ENCODE measurements at places on chromosomes 3 and 15.

DNA sequence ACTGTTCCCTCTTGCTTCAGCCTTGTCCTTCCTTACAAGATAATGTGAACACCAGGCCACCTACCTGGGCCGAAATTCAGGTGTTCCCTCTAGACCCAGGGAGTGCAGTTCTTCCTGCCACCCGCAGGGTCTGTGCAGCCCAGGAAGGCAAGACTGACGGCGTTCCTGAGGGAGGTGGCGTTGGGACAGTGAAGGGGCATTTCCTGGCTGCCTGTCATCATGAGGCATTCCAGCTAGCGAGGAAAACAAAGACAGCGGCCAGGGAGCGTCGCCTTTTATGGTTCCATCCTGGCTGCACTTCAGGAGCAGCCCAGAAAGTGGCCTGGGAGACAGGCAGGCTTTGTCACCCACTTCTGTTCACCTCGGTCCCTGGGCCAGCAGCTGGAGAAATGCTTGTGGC is 84.8 kb upstream of the WNT5A start:
- DNase-seq = no peak

- DNase-seq = no peak
These were observed 895 bp downstream of the HYKK start for GRCh38 chr15:78508272-78508671.

DNA sequence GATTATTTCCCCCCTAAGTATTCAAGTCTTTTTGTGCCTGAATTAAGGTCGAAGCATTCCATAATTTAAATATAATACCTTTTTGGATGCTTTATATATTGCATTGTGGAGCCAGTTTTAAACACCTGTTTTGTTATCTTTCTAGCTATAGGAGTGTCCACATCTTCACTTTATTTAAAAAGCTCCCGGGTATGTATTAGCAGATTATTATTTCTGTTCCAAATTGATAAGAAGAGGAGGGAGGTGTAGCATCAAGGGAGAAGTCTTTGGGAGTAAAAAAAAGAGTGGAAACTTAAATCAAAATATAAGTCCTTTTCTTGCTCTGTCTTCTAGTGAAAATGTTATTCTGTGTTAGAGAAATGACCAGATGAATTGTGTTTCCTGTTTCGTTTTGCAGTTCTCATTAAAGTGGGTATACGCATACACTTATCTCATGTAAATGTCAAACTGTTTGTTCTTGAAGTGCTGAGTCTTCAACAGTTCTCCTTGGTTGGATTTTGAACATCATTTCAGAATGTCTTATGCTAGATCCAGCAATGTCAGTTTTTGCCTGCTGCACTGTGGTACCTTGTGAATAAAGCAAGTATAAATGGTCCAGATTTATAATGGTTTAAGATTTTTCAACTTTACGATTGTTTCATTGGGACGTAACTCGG is 105.8 kb downstream of the FNDC3B start:
- no peak for DNase-seq

DNA sequence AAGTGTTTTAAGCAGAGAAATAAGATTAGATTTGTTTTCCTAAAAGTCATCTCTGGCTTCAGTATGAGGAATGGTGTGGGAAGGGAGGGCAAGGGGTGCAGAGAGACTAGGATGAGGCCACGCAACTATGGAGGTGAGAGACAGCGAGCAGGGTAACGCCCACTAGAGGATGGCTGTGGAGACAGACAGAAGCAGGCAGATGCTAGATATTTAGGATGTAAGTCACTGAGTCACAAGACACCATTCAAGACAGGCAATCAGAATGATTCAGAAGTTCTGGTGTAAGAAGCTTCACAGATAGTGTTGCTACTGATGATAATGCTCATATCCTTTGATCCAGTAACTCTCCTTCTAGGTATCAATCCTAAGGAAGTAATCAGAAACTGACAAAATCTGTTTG is 19.1 kb downstream of the HSPBAP1 start:
- no peak for DNase-seq

GRCh38 chr3:105691053-105691452 is 177.8 kb downstream of the CBLB start:
- no peak for DNase-seq

- no peak for DNase-seq
These were observed 128.3 kb upstream of the ALCAM start for GRCh38 chr3:105238367-105238766.

DNA sequence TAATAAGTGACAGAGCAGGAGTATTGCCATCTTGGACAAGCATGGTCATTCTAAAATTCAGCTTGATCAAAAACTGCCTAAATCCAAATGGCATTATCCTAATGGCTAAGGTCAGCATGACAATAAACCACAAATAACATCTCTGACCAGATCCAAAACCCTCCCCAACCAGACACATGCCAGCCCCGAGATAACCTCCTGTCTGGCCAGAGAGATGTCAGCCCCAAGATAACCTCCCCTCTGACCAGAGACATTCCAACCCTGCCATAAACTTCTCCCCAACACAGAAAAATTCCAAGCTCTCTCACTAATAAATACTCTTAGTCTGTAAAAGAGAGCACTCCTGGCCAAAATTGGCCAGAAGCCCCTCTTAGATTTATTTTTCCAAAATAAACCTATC is 470.5 kb upstream of the UBE2E2 start:
- no peak for DNase-seq
